ENCODE measurements at places on chromosomes 3 and 15. TPM values are rescaled to one million over a fixed set of nuclear protein-coding genes. Genes with fewer than 3 reads are reported as not detected.

The RARB gene
- 7.6 TPM for total RNA-seq

The SYNPR gene
- total RNA-seq = not detected

The FOXB1 gene
- not detected for total RNA-seq

The CPEB1 gene
- total RNA-seq = 2.9 TPM

The CHRM5 gene
- 0.06 TPM for total RNA-seq

The CTXND1 gene
- total RNA-seq = 0.02 TPM

The CHRFAM7A gene
- total RNA-seq = 7.9 TPM

The GUCA1C gene
- total RNA-seq = not detected

The MED12L gene
- total RNA-seq = 0.68 TPM

The SERPINI2 gene
- total RNA-seq = not detected

The COL6A5 gene
- not detected for total RNA-seq

The REC114 gene
- not detected for total RNA-seq

The KNG1 gene
- not detected for total RNA-seq

The SLC30A4 gene
- total RNA-seq = 2.0 TPM

The MOBP gene
- not detected for total RNA-seq

The ITIH1 gene
- total RNA-seq = not detected

The CYP19A1 gene
- 0.41 TPM for total RNA-seq

The ZMYND10 gene
- 1.2 TPM for total RNA-seq

The ILDR1 gene
- total RNA-seq = not detected

The PRRT3 gene
- total RNA-seq = 1.7 TPM

The SV2B gene
- total RNA-seq = not detected

The SLCO3A1 gene
- total RNA-seq = 21.5 TPM

The SH3BP5 gene
- total RNA-seq = 16.4 TPM

The SLC28A1 gene
- not detected for total RNA-seq

The FSTL1 gene
- 69.0 TPM for total RNA-seq

The NR2F2 gene
- 22.0 TPM for total RNA-seq

The SLC51A gene
- total RNA-seq = not detected

The TMCO5A gene
- total RNA-seq = not detected

The GOLGA8S gene
- 0.18 TPM for total RNA-seq

The CNTN6 gene
- not detected for total RNA-seq

The EFCC1 gene
- not detected for total RNA-seq

The P2RY12 gene
- not detected for total RNA-seq

The TRPM1 gene
- total RNA-seq = not detected

The CCRL2 gene
- 0.09 TPM for total RNA-seq

The LNP1 gene
- 1.3 TPM for total RNA-seq

The SAMMSON gene
- not detected for total RNA-seq

All from A549 treated with GW870086 at 1 μM for 4 hours (cell line).